ENCODE measurements at places on chromosomes 5 and 9.

GRCh38 chr9:69574057-69574456 is 98.1 kb downstream of the APBA1 start:
- DNase-seq, result no peak

GRCh38 chr5:79694652-79695051 is 5.0 kb downstream of the CMYA5 start:
- no peak for DNase-seq

DNA sequence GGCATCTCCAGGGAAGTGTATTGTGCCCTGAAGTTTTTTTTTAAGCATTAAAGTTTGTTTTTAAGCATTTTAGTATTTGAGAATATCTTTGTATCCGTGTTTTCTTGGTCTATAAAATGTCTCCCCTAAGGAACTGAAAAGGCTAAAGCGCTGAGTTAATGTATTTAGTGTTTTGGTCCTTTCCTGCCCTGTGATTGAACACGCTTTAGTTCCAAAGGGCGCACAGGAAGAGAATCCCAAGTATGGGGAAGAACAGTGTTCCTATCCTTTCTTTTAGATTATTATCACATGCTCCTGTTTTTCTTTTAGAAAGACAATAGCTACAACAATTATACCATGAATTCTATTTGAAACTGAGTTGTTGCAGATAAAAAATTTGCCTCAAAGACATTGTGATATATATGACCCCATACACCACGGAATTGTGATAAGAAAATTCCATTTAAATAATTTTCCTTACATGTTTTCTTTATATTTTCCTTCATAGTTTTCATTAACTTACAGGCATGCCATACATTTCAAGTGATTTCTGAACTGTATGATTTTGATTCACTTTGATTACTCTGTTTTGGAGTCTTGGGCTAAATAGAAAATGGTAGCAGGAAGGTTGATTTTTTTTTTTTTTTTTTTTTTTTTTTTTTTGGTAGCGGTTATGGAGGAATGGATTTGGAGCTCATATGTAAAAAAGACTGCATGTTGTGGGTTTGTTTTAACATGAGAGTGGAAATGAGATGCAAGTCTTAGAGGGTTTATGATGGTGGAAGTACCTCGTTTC is 3.1 kb downstream of the HSPA4 start:
- no peak for DNase-seq

GRCh38 chr5:96110300-96110699 is 148.6 kb upstream of the ELL2 start:
- no peak for DNase-seq

DNA sequence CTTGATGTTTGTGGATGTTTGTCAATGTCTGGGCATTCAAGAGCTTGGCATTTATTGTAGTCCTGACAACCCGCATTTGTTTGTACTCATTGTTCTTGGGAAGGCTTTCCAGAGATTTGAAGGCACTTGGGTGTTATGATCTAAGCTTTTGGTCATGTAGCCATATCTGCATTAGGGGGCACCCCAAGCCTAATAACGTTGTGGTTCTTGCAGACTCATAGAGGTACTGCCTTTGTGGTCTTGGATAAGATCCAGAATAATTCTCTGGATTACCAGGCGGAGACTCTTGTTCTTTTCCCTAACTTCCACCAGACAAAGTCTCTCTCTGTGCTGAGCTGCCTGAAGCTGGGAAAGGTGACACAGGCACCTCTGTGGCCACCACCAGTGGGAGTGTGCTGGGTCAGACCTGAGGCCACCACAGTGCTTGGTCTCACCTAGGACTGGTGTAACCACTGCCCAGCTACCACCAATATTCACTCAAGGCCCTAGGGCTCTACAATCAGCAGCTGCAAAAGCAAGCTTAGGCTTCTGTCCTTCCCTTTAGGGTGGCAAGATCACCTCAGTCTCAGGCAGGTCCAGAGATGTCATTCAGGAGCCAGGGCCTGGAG is 144.4 kb upstream of the TAS2R1 start:
- DNase-seq, result no peak

GRCh38 chr9:102178811-102179210 is 440.4 kb upstream of the GRIN3A start:
- no peak for DNase-seq

Data from NCI-H1105 treated with DMSO at 0.1 percent for 48 hours (cell line).